ENCODE measurements at places on chromosomes 5 and 9.

DNA sequence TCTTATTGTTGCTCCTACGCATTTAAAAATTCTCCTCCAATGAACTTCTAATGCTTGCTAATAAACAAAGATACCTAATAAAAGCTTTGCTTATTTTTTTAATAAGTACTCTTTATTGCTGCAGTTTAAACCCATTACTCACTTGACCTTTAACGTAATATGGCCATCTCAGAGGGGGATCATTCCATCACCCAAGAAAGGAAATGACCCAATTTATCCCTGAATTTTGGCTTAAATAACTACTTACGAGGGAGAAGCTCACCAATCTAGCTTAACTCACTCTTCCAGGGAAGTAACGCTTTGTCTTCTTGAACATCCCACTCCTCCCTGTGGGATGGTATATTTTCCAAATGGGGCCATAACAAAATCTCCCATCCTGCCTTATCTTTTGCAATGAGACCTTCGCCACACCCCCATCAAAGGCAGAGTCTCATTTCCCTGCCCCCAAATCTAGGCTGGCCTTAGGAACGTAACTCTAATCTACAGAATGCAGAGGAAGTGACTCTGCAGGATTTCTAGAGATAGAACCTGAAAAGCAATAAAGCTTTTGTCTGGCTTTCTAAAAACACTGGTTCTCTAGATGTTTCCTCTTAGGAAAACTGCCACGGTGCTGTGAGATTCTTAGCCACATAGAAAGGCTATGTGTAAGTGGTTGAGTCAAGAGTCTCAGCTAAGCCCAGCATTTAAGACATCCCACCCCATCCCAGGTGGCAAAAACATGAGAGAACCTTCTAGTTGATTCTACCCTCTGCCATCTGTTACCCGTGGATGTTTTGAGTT is 310.0 kb downstream of the ASTN2 start:
- no peak for DNase-seq

- DNase-seq = peak; percentile 90
These were observed 27.8 kb downstream of the CSF1R start for GRCh38 chr5:150058480-150059126.

DNA sequence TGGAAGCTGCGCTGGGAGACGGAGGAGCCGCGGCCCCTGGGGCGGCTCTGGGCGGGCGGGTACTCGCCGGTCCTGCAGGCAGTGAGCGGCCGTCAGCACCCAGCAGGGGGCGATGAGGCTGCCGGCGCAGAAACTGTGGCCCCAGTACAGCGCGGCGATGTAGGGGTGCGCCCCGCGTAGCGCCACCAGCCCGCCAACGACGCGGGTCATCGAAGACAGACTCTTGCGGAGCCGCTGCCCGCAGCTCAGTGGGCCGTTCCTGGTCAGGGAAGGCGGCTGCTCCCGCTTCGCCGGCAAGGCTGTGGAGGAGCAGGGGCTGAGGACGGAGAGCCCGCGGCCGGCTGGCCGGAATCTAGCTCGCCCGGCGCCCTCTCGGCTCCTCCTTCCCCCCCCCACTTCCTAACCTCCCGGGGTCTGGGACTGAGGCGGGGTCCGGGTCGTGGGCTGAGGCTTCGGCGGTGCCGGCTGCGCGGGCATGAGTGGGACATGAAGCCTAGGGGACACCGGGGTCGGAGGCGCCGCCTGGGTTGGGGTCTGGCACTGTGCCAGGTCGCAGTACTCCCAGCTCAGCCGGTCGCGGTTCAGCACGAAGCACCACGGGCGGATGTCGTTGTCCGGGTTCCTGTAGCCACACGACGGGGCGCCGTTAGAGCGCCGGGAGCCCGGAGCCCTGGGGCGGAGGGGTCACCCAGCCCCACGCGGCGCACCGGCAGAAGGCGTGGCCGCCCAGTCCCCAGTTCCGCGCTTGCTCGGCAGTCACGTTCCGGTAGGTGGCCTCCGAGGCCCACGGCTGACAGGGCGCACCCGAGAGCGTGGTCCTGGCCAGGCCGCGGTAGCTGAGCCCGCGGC is 3.6 kb upstream of the PFN3 start:
- DNase-seq = peak; percentile 95

DNA sequence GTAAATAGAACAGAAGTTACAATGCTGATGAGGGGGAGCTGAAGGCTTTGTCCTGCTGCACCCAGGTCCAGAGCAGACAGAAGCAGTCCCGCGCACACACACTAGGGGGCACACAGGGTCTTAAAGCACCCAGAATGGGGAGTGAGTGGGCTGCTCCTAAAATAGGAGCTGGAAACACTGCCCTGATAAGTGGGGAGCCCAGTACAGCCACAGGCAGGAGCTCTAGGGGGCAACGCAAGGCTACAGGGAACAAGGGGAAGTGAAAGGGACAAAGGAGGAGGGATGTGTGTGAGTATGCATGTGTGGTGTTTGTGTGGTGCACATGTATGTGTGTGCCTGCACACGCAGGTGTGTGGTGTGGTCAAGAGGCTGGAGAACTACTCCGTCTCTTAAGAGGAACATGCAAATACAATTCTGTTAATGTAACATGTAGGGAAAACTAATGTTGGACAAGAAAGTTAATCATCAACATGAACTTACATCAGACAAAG is 191.5 kb downstream of the ROR2 start:
- peak; percentile 71 for DNase-seq
